ENCODE measurements at places on chromosomes 11 and 22.

DNA sequence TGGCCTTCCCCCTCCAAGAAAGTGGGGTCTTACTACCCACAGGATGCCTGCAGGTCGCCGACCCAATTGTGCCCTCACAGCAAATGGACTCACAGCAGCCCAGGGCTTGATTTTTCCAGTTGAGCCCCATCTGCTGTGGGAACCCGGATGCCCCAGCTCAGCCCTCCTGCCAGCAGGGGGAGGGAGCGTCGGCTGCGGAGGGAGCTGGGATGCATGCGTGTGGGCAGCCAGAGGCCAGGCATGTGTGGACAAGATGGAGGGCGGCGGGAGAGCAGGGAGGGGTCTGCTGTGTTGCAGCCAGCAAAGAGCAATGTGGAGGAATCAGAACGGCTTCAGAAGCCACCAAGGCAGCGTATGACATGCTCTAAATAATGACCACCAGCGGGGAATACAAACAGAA lies 41.0 kb upstream of the EIF3D start:
- no peaks in the 10 kb centered on the region for H3K27me3 ChIP-seq
- peak; percentile 21 for DNase-seq
- H3K4me3 ChIP-seq, result no peak overlapping the region
- H3K27ac ChIP-seq, result no peak overlapping the region
- peaks cover 5% of the 10 kb centered on the region for H3K4me1 ChIP-seq

GRCh38 chr11:35524780-35525179 lies 636 bp downstream of the PAMR1 start:
- no peaks in the 10 kb centered on the region for H3K27me3 ChIP-seq
- peak overlapping the region; percentile 86 for H3K4me3 ChIP-seq
- no peak for DNase-seq
- H3K4me1 ChIP-seq, result peaks cover 11% of the 10 kb centered on the region

- no peak overlapping the region for H3K4me3 ChIP-seq
- peaks cover 69% of the 10 kb centered on the region for H3K36me3 ChIP-seq
- H3K4me1 ChIP-seq, result no peaks in the 10 kb centered on the region
- no peak overlapping the region for H3K27ac ChIP-seq
These were observed 18.5 kb upstream of the RBM4B start for GRCh38 chr11:66696146-66696545.

- no peak overlapping the region for H3K4me3 ChIP-seq
- H3K4me1 ChIP-seq, result no peaks in the 10 kb centered on the region
- H3K27me3 ChIP-seq, result no peaks in the 10 kb centered on the region
- no peaks in the 10 kb centered on the region for H3K36me3 ChIP-seq
These were observed 2.9 kb upstream of the OR52J3 start for GRCh38 chr11:5043380-5043779.

DNA sequence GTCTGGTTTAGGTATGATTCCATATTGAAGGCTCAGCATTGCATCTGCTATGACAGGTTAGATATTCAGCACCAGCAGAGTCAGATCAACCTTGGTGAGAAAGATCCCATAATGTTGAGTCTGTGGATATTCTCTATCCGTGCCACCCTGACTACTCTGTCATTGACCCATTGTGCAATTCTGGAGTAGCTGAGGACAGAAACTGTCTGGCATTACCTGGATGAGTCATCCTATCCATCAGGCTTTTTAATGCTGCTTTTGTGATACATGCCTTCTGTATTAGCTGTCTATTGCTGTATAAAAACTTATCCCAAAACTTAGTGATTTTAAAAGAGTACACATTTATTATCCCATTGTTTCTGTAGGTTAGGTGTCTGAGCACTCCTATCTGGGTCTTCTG lies 189.1 kb upstream of the FAT3 start:
- no peaks in the 10 kb centered on the region for H3K27me3 ChIP-seq
- no peak overlapping the region for H3K4me3 ChIP-seq
- no peak overlapping the region for H3K27ac ChIP-seq

DNA sequence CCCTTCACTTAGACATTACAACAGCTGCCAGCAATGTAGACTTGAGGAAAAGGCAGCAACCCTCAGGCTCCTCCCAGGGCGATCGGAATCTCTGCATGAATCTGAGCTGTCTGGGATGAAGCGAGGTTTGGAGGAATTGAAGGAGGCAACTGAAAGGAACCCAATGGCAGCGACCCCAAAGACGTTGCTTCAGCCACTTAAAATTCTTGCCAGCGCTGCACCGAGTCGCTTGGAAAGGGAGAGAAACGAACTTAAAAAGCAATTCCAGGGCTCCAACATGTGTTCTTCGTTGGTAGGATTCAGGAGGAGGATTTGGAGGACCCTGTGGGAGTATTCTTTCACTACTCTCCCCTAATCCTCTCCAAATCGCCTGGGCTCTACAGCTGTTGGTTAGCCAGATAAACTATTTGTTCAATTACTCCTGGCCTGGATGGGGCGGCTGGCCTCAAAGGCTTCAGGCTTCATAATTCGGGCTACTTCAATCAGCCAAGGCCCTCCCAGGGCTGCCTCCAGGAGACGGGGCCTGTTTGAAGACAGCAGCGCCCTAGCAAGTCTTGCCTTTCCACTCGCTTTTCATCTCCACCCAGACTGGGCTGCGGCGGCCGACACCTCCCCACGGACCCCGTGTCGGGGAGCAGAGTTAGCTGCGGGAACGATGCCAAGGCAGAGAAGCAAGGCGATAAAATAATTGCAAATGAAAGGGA lies 72.4 kb upstream of the TMEM45B start:
- no peaks in the 10 kb centered on the region for H3K4me1 ChIP-seq
- no peak overlapping the region for H3K27ac ChIP-seq
- H3K4me3 ChIP-seq, result no peak overlapping the region
- H3K27me3 ChIP-seq, result no peaks in the 10 kb centered on the region

DNA sequence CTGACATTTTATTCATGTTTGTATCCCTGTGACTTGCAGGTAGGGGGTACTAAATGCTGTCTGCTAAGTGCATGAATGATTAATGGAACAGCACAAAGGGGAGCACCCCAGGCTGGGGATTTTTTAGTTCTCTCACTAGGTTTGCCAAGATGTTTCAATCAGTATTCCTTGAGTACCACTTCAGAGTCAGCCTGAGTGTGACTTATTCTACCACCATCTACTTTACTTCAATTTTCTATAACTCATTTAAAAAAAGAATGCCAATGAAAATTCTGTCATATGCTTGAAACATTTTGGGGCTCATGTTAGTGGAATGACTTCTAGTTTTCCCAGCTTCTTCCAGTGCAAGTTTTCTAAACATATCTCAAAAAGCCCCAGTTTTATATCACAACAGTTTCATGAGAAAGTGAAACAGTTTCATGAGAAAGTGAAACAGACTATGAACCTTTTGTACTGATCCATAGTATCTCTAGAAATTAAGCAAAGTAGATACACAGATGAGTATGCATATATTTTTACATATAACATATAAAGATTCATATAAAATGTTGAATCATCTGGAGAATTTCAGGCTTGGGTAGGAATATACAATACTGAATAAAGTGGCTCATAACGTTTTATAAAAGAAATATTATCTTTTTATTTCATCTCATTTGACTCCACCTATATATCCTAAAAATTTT lies 252.4 kb downstream of the GRM5 start:
- H3K27ac ChIP-seq, result no peak overlapping the region
- H3K4me1 ChIP-seq, result no peaks in the 10 kb centered on the region
- H3K27me3 ChIP-seq, result no peaks in the 10 kb centered on the region
- DNase-seq, result no peak
- H3K4me3 ChIP-seq, result no peak overlapping the region
- no peaks in the 10 kb centered on the region for H3K36me3 ChIP-seq

GRCh38 chr11:2899080-2899783 lies 13.7 kb upstream of the CDKN1C start:
- H3K27me3 ChIP-seq, result no peaks in the 10 kb centered on the region
- H3K27ac ChIP-seq, result no peak overlapping the region
- peaks cover 15% of the 10 kb centered on the region for H3K4me1 ChIP-seq
- no peaks in the 10 kb centered on the region for H3K36me3 ChIP-seq

- H3K4me3 ChIP-seq, result no peak overlapping the region
These were observed 3.1 kb downstream of the DYNC2H1 start for GRCh38 chr11:103112364-103112763.

- H3K36me3 ChIP-seq, result no peaks in the 10 kb centered on the region
- H3K4me1 ChIP-seq, result no peaks in the 10 kb centered on the region
- no peak for DNase-seq
- no peak overlapping the region for H3K4me3 ChIP-seq
- H3K27me3 ChIP-seq, result no peaks in the 10 kb centered on the region
- no peak overlapping the region for H3K27ac ChIP-seq
These were observed 14.6 kb downstream of the MS4A18 start for GRCh38 chr11:60739114-60739513.

- peaks cover 2% of the 10 kb centered on the region for H3K4me1 ChIP-seq
- H3K36me3 ChIP-seq, result no peaks in the 10 kb centered on the region
- H3K4me3 ChIP-seq, result no peak overlapping the region
- DNase-seq, result no peak
- no peaks in the 10 kb centered on the region for H3K27me3 ChIP-seq
- H3K27ac ChIP-seq, result no peak overlapping the region
These were observed 5.5 kb upstream of the CXCR5 start for GRCh38 chr11:118878163-118878563.

DNA sequence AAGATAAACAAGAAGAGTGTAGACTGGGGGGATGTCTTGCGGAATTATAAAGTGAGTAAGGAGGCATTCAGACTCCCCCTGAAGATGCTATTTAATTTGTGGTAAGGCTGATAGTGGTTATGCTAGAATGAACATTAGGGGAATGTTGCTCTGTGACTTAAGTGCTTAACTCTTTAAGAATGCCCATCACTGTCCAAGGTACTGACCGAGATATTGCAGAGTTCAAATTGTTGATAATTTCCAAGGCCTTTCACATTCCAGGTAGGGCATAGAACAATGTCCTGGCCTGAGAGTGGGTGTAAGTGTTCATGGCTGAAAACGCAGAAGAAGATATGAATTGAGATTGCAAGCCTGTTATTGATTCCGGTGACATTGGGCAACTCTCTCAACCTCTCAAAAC lies 90.3 kb upstream of the SEZ6L start:
- DNase-seq, result peak; percentile 36
- H3K4me3 ChIP-seq, result no peak overlapping the region
- H3K36me3 ChIP-seq, result no peaks in the 10 kb centered on the region
- no peaks in the 10 kb centered on the region for H3K27me3 ChIP-seq

All from neuronal stem cell (in vitro differentiated cells).